ENCODE measurements at places on chromosomes 7 and 10.

DNA sequence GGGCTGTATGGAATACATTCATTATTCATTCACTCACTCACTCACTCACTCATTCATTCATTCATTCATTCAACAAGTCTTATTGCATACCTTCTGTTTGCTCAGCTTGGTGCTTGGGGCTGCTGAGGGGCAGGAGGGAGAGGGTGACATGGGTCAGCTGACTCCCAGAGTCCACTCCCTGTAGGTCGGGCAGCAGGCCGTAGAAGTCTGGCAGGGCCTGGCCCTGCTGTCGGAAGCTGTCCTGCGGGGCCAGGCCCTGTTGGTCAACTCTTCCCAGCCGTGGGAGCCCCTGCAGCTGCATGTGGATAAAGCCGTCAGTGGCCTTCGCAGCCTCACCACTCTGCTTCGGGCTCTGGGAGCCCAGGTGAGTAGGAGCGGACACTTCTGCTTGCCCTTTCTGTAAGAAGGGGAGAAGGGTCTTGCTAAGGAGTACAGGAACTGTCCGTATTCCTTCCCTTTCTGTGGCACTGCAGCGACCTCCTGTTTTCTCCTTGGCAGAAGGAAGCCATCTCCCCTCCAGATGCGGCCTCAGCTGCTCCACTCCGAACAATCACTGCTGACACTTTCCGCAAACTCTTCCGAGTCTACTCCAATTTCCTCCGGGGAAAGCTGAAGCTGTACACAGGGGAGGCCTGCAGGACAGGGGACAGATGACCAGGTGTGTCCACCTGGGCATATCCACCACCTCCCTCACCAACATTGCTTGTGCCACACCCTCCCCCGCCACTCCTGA is 2.4 kb downstream of the EPO start:
- DNase-seq, result no peak

DNA sequence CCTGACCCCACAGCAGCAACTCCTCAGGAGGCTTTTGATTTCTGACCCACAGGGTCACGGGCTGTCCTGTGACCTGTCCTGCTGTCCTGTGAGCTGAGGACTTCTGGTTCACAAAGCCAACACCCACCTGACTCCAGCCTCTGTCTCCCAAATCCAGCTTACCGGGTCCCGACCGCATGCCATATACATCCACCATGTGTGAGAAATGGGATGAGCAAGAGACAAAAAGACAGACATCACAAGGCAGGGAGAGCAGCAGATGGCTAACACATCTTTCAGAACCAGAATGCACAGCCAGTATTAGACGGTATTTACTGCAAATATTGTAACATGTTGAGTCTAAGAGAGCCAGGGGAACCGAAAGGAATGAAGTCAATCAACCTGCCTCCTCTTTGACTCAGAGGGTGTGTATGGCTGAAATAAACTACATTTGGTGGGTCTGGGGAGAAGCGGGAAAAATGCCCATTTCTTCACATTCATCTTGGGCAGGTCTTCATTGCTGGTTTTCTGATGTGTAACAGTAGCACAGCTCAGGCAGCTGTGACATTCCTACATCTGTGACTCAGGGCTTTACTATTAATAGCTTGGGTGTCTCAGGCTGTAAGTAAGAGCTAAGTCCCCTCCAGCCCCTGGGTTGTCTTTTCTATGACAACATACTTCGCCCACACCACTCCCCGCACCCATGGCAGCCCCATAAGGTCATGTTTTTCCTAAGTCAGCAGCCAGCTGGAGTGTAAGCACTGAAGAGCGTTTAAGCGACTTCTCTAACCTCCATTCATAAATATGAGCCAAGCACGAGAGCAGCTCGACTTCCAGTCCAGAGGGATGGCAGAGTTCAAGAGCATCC is 25.0 kb downstream of the ABLIM1 start:
- no peak for DNase-seq

DNA sequence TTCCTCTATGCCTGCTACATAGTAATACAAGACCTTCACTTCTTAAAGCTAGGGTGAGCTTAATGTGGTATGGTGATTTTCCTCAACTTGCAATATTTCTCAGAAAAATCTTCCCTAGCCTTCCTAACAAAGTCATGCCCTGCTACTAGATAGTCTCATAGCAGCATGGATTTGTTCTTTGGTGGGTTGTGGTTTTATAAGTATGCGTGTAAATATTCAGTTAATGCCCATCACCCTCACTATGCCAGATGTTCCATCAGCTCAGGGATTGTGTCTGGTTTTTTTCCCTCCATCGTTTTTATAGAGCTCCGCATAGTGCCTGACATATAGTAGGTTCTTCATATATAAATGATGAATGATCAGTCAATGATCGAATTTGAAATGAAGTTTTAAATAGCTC is 182.8 kb downstream of the CREB5 start:
- no peak for DNase-seq

- no peak for DNase-seq
These were observed 50.2 kb downstream of the RABGEF1 start for GRCh38 chr7:66790725-66791124.

GRCh38 chr7:100247152-100247757 is 27.5 kb downstream of the PVRIG start:
- no peak for DNase-seq

GRCh38 chr7:151505433-151505832 is 14.3 kb downstream of the RHEB start:
- DNase-seq, result no peak

DNA sequence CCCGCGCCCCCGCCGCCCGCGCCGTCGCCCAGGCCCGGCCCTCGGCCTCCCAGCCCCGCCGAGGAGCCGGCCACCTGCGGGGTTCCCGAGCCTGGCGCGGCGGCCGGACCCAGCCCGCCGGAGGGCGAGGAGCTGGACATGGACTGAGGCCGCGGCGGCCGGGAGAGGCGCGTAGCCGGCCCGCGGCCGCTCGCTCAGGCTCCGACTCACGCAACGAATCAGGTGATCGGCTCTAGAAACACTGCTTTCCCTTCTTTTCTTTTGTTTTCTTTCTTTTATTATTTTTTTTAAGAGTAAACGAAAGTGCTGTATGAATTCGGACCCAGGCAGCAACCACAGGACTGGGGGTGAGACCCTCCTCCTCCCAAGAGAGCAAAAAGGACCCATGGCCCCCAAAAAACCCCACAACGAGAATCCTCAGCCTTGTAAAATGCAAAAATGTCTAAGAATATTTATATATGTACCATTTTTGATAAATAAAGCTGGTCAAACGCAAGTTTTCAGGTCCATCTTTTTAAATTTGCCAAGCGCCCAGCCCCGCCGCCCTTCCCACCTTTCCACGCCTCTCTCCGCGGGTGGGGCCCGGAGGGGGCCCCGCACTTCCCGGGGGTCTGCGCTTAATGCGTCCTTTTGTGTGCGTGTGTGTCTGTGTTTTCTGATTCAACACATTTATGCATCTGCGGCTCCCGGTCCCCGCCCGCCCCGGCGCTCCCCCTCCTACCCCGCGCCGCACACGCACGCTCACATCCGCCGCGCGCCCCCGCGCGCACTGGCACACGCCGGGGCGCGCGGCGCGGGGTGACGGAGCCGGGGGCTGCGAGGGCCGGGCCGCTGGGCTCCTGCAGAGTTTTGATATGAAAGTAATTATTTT is 4.4 kb downstream of the UNCX start:
- no peak for DNase-seq

DNA sequence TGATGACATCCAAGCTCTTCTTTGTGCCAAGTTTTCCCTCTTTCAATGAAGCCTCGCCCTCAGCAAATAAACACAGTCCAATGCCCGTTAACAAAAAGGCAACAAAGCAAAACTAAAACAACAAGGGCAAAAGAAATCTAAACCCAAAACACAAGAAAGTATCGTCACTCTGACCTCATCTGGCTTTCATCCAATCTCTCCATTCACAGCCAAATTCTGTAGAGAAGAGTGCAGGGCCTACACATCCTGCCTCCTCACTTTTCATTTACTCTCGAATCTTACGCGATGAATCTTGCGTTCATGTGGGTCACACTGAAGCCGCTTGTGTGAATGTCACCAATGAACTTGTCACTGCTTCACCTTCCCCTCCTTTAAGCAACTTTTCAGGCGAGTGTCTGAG is 15.9 kb upstream of the AKR1E2 start:
- DNase-seq, result no peak

DNA sequence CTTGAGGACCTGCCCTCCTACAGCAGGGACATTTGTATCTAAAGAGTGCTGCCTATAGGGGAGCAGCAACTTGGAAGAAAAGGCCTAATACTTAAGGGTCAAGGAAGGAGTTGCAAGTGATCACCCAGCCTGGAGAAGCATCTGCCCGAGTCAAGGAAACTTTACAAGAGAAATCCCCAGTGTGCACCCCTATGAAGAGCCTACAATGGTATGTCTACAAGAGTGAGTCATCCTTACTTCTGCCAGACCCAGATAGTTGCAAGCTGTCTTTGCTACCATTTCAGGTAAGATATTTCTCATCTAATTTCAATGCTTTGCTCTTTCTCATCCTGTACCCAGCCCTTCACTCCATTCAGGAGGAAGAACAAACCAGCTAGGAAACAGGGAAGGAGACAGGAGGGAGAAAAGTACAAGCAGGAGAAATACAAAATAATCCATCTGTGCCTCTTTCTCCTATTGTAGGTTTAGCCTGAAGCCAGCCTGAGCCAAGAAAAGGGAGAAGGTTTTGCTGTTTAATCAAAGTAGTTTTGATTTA is 34.4 kb upstream of the AGR3 start:
- no peak for DNase-seq

- DNase-seq, result no peak
These were observed 374.8 kb upstream of the KIAA1217 start for GRCh38 chr10:23834091-23834490.

DNA sequence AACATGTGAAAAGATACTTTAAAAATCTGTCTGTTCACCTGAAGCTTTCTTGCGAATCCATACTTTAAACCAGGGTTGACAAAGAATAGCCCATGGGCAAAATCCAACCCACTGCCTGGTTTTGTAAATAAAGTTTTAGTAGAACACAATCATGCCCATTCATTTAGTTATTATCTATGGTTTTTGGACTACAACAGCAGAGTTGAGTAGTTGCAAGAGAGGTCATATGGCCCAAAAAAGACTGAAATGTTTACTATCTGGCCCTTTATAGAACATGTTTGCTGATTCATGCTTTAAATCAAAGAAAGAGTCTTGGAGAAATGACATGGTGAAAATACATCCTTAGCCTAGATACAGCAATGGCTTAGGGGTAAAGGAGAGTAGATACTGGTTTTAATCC is 356.2 kb downstream of the RNLS start:
- DNase-seq, result no peak

DNA sequence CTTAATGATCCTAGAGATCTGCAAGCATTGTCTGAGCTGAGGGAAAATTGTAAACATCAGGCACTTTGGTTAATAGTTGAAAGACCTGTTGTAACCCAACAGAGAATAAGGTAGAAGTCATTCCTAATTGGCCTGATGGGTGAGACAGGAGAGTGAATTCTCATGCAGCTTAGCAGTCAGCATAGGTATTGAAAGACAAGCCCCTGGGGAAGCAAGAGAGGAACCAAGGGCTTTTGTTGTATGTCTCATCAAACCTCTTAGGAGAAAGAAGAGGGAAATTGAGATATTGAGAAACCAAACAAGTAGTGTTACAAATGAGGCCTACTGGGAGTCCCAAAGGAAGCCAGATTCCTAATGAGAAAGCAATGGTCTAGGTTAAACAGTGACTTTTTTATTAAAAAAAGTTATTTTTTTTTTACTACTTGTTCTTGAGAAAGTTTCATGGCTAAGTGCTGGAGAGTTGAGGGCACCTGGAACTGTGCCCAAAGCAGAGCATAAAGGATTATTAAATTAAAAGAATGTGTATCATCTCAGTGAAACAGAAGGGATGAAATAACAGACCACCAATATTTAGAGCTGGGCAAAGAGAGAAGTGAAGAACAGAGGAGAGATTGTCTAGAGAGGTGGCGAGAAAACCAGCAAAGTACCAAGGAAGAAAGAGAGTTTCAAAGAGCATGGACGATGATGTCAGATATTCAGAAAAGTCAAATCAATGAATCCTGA is 168.9 kb downstream of the CDK14 start:
- no peak for DNase-seq

DNA sequence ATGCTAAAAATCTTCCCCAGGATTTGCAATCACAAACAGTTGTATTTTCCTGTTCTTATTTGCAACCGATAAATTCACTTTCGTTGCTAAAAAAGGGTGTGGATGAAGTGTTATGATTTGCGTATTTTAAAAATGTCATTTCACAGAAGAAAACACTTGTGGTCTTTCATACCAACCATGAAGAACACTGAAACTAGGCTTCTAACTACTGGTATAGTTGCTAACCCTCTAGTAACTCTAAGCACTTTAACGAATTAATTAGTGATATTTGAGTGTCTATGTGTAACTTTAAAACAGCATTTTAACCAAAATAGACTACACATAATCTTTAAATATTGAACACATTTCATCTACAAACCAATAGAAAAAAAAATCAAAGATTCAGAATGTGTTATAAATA is 188.1 kb upstream of the PTN start:
- DNase-seq, result no peak

GRCh38 chr7:3805151-3805550 is 504.1 kb downstream of the SDK1 start:
- DNase-seq, result no peak

- no peak for DNase-seq
These were observed 106.4 kb downstream of the TAX1BP1 start for GRCh38 chr7:27846388-27846787.

- no peak for DNase-seq
These were observed 192.1 kb upstream of the MGMT start for GRCh38 chr10:129274748-129275474.

GRCh38 chr10:78602201-78602932 is 466.4 kb upstream of the ZMIZ1 start:
- DNase-seq, result no peak

DNA sequence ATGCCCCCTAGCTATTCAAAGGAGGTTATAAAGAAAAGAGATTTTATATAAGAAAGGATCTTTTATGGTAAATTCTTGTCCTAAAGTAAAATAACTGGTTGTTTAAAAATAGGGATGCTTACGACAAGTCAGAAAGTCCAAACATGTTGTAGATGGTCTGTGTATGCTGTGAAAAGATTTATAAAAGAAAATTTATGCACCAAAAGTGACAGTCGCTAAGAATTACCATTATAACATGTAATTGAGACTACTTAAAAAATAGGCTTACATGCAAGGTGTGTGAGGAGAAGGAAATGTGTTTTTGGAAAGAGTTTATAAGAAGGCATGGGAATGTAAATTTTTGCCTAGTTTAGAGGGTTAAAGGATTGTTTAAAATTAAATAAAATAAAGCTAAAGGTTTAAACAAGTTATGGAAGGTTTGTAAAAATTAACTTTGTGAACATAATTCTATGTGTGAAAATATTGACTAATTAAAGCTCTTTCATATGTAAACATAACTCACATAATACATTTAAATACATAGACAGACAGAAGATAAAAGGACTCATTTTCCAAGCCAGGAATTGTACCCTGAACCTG is 118.5 kb downstream of the LYZL1 start:
- DNase-seq, result no peak

Data from stimulated activated effector memory CD8-positive, alpha-beta T cell treated with anti-CD3 and anti-CD28 coated beads, Interleukin-12 subunit alpha, Interleukin-12 subunit beta, amount 100 ng/mL, for 72 hours (primary cell).